ENCODE measurements at places on chromosomes 7 and 10. TPM values are rescaled to one million over a fixed set of nuclear protein-coding genes. Genes with fewer than 3 reads are reported as not detected.
A peak's percentile ranks its signal among the peaks of the same experiment; 100 is the strongest.

- no peak overlapping the region for H3K4me3 ChIP-seq
- H3K4me1 ChIP-seq = peaks cover 16% of the 10 kb centered on the region
- H3K27ac ChIP-seq = no peak overlapping the region
- H3K27me3 ChIP-seq = no peaks in the 10 kb centered on the region
Measured at GRCh38 chr7:128425850-128426249, 16.1 kb upstream of the IMPDH1 start.

Gene MCM7
- total RNA-seq = 21.1 TPM

Gene HNRNPH3
- total RNA-seq = 138 TPM

- peaks cover 6% of the 10 kb centered on the region for H3K4me1 ChIP-seq
- H3K4me3 ChIP-seq = no peak overlapping the region
- no peaks in the 10 kb centered on the region for H3K36me3 ChIP-seq
- no peaks in the 10 kb centered on the region for H3K27me3 ChIP-seq
- no peak for DNase-seq
Measured at GRCh38 chr7:126411821-126412383, 840.8 kb downstream of the GRM8 start.

GRCh38 chr10:4656576-4657194, 169.3 kb upstream of the AKR1E2 start:
- peak; percentile 47 for DNase-seq
- no peak overlapping the region for H3K4me3 ChIP-seq
- H3K4me1 ChIP-seq = peaks cover 40% of the 10 kb centered on the region
- no peaks in the 10 kb centered on the region for H3K36me3 ChIP-seq

Gene TSPAN13
- total RNA-seq = 13.7 TPM

Gene CDHR3
- 11.4 TPM for total RNA-seq

DNA sequence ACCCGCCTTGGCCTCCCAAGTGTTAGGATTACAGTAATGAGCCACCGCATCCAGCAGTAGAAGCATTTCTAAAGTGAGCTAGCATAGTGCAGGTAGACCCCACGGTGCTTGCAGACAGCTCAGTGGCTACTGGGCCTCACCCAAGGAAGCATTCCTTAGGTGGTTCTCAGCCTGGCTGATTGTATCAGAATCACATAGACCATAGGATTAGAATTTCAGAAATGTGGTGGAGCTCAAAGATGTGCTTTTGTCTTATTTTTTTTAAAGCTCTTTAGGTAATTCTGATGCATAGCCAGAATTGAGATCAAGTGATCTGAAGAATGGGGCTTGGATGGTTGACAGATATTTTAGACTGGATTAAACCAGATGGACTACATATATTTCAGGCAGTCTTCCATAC, 10.9 kb downstream of the ANLN start:
- H3K4me3 ChIP-seq = no peak overlapping the region
- DNase-seq = no peak
- no peaks in the 10 kb centered on the region for H3K36me3 ChIP-seq
- no peak overlapping the region for H3K27ac ChIP-seq

Gene DNAJC1
- total RNA-seq = 12.0 TPM

GRCh38 chr7:106610996-106611886, 49.7 kb downstream of the CCDC71L start:
- no peaks in the 10 kb centered on the region for H3K36me3 ChIP-seq
- H3K4me3 ChIP-seq = no peak overlapping the region
- DNase-seq = no peak
- no peaks in the 10 kb centered on the region for H3K4me1 ChIP-seq
- no peak overlapping the region for H3K27ac ChIP-seq
- H3K27me3 ChIP-seq = no peaks in the 10 kb centered on the region

DNA sequence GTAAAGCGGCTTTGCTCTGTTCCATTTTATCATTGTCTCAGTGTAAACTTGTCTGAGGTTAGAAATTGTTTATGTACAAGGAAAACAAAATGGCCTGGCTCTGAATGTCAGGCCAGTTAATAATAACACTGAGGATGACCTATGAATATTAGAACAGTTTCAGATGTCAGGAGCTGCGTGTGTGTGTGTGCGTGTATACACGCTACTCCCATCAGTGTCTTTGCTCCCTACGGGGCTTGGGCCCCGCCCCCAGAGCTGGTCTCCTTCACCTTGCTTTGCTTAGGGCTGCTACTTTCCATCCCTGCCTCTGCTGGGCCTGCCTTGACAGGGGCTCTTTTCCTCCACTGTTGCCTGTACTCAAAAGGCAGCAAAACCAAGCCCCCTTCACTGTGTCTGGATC, 142.3 kb upstream of the BET1 start:
- peak; percentile 13 for DNase-seq
- H3K36me3 ChIP-seq = no peaks in the 10 kb centered on the region
- H3K27me3 ChIP-seq = no peaks in the 10 kb centered on the region
- peaks cover 10% of the 10 kb centered on the region for H3K4me1 ChIP-seq
- H3K27ac ChIP-seq = no peak overlapping the region

Gene PRPS1L1
- total RNA-seq = not detected

GRCh38 chr7:80611779-80612178, 26.7 kb upstream of the CD36 start:
- H3K27me3 ChIP-seq = no peaks in the 10 kb centered on the region
- peak; percentile 67 for DNase-seq
- H3K36me3 ChIP-seq = no peaks in the 10 kb centered on the region
- peak overlapping the region; percentile 85 for H3K27ac ChIP-seq
- H3K4me1 ChIP-seq = peaks cover 88% of the 10 kb centered on the region
- H3K4me3 ChIP-seq = peak overlapping the region; percentile 38

GRCh38 chr7:70325509-70326101, 727.3 kb downstream of the AUTS2 start:
- no peak for DNase-seq
- no peak overlapping the region for H3K4me3 ChIP-seq
- H3K27ac ChIP-seq = no peak overlapping the region

DNA sequence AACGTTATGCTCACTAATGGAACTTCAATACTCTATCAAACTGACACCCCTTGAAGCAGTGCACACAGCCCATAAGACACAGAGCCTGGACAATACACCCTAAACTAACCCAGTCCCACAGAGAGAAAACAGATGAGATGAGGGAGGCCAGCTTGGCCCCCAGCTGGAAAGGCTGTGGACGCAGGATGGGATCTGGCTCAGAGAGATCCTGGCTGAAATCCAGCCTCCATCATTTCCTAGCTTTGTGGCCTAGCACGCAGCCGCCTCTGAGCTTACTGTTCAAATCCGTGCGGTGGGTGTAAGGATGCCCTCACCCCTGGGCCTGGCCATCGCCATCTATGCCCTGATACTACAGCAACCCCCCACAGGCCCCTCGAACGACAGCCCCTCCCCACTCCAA, 32.7 kb downstream of the SNX8 start:
- H3K4me1 ChIP-seq = peaks cover 15% of the 10 kb centered on the region
- DNase-seq = peak; percentile 22
- peaks cover 10% of the 10 kb centered on the region for H3K36me3 ChIP-seq
- no peaks in the 10 kb centered on the region for H3K27me3 ChIP-seq

Measured in left ventricle myocardium inferior (tissue), 1 donor.